Fibroblast of skin of right quadriceps (primary cell): ENCODE measurements at places on chromosomes 6 and 20.
A peak's percentile ranks its signal among the peaks of the same experiment; 100 is the strongest.

DNA sequence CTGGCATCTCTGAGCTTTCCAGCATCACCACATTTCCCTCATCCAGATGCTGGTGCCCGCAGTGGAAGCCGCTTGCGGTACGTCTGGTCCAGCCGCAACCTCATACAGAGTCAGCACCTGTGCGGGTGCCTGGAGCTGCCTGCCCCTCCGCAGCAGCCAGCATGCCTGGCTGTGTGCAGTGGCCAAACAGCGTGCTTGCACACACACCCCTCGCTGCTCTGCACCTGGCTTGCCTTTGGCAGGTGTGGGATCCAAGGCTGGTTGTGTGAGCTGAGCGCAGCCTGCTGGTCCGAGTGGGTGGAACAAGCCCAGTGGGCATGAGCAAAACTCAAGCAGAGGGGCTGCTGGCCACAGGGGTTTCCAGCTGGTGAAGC, 3.1 kb upstream of the HINT3 start:
- no peak for DNase-seq

DNA sequence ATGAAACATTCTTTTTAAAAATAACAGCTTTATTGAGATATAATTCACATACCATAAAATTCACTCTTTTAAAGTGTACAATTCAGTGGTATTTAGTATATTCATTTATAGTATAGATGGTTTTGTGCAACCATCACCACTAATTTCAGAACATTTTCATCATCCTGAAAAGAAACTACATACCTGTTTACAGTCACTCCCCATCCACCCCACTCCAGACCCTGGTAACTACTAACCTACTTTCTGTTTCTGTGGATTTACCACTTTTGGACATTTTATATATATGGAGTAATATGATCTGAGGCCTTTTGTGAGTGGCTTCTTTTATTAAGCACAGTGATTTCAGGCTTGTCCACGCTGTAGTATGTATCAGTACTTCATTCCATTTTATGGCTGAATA, 2.5 kb upstream of the TMEM217 start:
- DNase-seq = no peak

- peak; percentile 55 for DNase-seq
Measured at GRCh38 chr6:7691675-7692452, 34.0 kb upstream of the BMP6 start.

DNA sequence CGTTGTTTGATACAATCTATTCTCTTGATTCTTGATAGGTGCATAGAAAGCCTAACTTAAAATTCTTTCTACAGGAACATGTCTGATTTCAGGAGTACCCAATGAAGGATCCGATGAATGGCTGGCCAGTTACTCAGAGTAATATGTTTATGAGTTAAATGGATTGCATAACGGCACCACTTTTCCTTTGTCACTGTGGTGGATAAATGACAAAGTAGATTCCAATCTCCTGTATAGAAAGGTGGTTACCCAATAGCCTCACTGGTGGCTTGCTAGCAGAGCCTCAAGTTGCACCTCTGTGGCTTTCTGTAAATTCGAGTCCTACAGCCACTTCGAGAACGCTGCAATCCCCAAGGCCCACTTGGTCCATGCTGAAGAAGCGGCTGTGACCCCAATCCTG, 28.4 kb downstream of the LHFPL5 start:
- DNase-seq = no peak

GRCh38 chr6:170025935-170026750, 264.7 kb downstream of the DLL1 start:
- no peak for DNase-seq

DNA sequence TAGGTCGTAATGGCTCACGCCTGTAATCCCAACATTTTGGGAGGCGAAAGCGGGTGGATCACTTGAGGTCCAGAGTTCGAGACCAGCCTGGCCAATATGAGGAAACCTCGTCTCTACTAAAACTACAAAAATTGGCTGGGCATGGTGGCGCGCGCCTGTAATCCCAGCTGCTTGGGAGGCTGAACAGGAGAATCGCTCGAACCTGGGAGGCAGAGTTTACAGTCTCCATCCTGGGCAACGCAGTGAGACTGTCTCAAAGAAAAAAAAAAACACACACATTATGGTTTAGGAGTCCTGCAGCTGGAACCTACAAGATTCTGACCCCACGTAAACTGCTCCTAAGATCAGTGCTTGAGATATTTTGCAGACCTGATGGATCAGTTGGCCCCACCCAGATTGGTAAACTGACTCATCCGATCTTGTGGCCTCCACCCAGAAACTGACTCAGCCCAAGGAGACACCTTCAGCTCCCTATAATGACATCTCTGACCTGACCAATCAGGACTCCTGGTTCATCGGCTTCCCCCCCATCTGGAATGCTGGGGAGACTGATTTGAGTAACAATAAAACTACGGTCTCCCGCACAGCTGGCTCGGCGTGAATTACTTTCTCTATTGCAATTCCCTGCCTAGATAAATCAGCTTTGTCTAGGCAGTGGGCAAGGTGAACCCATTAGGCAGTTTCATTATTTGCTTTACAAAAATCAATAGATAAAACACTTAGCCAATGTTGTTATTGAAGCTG, 96.2 kb upstream of the BTN3A2 start:
- DNase-seq = peak; percentile 80

DNA sequence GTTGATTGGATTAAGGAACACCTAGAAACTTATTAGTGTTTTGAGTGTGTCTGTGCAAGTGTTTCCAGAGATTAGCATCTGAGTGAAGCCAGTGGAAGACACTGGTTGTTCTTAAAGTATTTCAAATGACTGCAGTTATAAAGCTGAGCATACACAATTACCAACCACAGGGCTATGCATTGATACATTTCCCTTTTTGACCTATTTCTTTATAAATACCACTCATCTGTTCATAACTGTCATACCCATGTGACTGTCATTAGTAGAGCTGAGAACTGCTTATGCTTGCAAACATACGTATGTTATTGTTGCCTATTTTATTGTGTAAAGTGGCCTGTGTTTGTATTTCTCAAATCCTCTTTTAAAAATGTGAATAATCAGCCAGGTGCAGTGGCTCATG, 15.3 kb upstream of the ZC3H12D start:
- DNase-seq = no peak

- DNase-seq = peak; percentile 80
Measured at GRCh38 chr20:35447082-35447789, 8.2 kb upstream of the CEP250 start.
